ENCODE measurements at places on chromosomes 7 and 10. TPM values are rescaled to one million over a fixed set of nuclear protein-coding genes. Genes with fewer than 3 reads are reported as not detected.

GRCh38 chr10:5895365-5895764 is 5.3 kb downstream of the FBH1 start:
- no peaks in the 10 kb centered on the region for H3K36me3 ChIP-seq
- H3K4me3 ChIP-seq, result no peak overlapping the region
- peaks cover 29% of the 10 kb centered on the region for H3K4me1 ChIP-seq
- DNase-seq, result no peak

- H3K27ac ChIP-seq, result no peak overlapping the region
- H3K4me1 ChIP-seq, result peaks cover 6% of the 10 kb centered on the region
- H3K36me3 ChIP-seq, result no peaks in the 10 kb centered on the region
- DNase-seq, result peak; percentile 71
- H3K4me3 ChIP-seq, result no peak overlapping the region
- H3K27me3 ChIP-seq, result no peaks in the 10 kb centered on the region
Measured at GRCh38 chr10:88553116-88553752, 29.9 kb downstream of the RNLS start.

GRCh38 chr7:36562121-36562520 is 162.2 kb downstream of the AOAH start:
- no peak overlapping the region for H3K27ac ChIP-seq
- H3K4me1 ChIP-seq, result no peaks in the 10 kb centered on the region
- H3K27me3 ChIP-seq, result no peaks in the 10 kb centered on the region
- DNase-seq, result no peak
- no peak overlapping the region for H3K4me3 ChIP-seq

DNA sequence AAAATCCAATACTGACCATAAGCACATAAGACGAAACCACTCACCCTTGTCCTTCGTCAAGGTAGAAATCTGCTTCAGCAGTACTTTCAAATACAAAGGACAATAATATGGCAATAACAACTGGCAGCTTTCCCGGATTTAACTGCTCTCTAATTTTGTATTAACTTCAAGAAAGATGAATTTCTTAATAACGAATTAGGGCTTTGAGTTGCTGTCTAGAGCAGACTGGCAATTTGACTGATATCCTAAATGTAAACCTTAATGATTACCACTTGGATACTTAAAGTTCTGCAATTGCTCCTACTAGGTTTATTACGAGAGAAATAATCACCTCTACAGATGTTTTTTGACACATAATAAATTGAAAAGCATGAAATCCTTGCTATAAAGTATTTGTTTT is 418.7 kb downstream of the MAGI2 start:
- no peaks in the 10 kb centered on the region for H3K27me3 ChIP-seq
- no peak overlapping the region for H3K4me3 ChIP-seq
- H3K36me3 ChIP-seq, result no peaks in the 10 kb centered on the region

DNA sequence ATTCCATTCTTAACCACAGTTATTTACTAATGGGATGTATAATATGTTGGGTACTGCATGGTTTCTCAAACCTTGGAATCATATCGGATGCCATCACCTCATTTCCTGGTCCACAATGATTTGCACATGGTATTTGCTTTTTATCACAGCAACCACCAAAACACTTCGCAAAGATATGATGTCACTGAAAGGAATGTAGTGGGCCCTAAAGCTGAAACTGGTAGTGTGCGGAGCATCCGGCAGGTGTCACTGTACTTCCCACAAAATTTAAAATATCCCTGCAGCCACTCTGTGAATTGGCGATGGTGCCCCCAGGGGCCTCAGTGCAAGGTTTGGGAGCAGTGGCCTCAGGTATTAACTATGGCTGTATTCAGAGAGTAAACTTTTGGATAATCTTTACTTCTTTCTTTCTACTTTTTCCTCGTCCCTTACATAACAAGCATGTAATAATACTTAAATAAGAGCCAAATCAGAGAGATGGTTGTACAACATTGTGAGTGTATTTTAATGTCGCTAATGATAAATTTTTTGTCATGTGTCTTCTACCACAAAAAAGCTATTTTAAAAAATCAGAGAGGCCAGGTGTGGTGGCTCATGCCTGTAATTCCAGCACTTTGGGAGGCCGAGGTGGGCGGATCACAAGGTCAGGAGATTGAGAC is 66.2 kb downstream of the FAM241B start:
- no peak overlapping the region for H3K4me3 ChIP-seq
- no peak overlapping the region for H3K27ac ChIP-seq
- H3K4me1 ChIP-seq, result no peaks in the 10 kb centered on the region

DNA sequence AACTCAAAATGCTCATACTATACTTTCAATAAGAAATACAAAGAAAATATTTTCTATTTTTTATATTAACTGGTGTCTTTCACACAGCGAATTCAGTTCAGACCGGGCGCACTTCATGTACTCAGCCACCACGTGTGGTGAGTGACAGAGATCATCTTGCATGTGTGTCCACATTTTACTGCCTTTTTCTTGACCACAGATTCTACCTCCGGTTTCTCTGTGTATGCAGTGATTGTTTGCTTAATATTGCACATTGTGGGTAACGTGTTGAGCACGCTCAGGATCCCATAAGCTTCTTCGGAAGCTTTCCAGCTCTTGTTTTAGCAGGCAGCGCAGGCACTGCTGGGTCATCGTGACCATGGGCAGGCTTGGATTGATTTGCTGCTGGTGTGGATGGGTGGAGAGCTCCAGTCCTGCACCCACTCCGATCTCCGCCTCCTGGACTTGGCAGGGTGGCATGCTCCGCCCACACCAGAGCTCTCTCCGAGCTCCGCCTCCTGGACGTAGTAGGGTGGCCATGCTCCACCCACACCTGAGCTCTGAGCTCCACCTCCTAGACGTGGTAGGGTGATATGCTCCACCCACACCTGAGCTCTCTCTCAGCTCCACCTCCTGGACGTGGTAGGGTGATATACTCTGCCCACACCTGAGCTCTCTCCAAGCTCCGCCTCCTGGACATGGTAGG is 253.3 kb downstream of the DIP2C start:
- H3K36me3 ChIP-seq, result peaks cover 16% of the 10 kb centered on the region
- no peak overlapping the region for H3K27ac ChIP-seq
- no peaks in the 10 kb centered on the region for H3K4me1 ChIP-seq
- DNase-seq, result no peak
- no peak overlapping the region for H3K4me3 ChIP-seq

DNA sequence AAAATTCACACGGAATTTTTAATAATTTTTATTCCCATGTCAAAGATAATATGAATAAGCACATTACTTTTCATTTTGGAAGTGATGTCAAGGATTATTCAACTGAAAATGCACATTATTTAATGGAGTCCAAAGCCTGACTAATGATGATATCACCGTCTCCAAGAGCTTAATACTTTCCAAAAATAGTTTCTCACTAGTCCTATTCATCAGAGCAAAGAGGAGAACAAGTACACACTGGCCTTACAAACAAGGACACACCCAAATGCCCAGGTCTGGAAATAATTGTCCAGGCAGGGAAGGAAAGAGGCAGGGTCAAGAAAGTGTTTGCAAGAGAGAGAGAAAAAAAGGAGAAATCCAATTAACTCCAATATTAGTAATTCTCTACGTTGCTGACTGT is 216.8 kb upstream of the CCDC6 start:
- no peaks in the 10 kb centered on the region for H3K36me3 ChIP-seq
- H3K4me1 ChIP-seq, result peaks cover 29% of the 10 kb centered on the region
- peak; percentile 52 for DNase-seq
- no peak overlapping the region for H3K4me3 ChIP-seq
- peak overlapping the region; percentile 90 for H3K27ac ChIP-seq
- no peaks in the 10 kb centered on the region for H3K27me3 ChIP-seq

DNA sequence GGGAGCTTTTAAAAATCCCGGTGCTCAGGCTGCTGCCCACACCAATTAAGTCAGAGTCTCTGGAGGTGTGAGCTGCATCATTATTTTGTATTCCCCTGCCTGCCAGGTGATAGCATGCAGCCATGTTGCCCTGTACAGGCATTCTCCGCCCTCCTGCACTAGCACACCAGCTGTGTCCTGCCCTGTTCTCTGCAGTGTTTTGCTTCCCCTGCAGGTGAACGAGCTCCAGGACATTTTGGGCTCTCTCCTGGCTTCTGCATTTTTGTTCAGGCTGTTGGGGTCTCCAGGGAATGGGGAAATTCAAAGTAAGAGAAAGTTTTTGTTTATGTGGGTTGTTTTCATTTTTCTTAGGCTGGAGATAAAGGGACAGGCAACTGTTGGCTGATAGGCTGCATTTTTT is 271.0 kb upstream of the COBL start:
- H3K4me3 ChIP-seq, result no peak overlapping the region
- no peaks in the 10 kb centered on the region for H3K36me3 ChIP-seq
- no peaks in the 10 kb centered on the region for H3K27me3 ChIP-seq

DNA sequence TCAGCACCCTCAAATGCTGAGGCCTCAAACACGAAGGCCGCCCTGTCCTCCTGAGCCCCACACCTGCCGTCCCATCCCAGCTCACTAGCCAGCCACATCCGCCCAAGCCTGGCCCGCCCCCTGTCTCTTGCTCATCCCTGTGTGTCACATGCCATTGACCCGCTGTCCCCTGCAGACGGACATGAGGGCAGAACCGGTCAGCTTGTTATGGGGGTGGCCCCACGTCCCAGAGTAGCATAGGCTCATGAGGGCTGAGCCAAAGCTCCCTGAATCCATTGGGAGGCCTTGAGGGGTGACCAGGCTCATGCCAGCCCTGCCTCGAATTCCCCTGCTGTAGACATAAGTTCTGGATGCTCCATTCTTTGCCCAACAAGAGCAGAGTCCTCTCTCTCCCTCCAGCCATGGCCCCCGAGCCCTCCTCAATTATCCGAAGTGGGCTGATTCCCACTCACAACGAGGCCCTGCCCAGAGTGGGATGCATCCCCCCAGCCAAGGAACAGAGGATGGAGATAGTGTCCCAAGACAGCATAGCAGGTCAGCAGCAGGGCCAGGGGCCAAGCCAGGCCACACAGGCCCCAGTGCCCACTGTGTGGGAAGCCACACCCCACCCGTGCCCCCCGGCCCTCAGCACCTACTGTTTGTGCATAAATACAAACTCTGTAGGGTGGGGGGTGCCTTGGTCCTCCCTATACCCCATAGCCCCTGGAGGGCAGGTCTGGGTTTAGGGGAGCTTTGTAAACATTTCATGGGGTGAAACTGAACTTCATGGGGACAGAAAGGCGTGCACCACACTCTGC is 42.1 kb downstream of the EBF3 start:
- H3K27ac ChIP-seq, result no peak overlapping the region
- no peak overlapping the region for H3K4me3 ChIP-seq
- no peaks in the 10 kb centered on the region for H3K36me3 ChIP-seq
- DNase-seq, result no peak

GRCh38 chr10:17238445-17239291 is 10.6 kb downstream of the VIM start:
- H3K27me3 ChIP-seq, result peaks cover 11% of the 10 kb centered on the region
- no peak overlapping the region for H3K27ac ChIP-seq
- H3K36me3 ChIP-seq, result no peaks in the 10 kb centered on the region

- H3K36me3 ChIP-seq, result no peaks in the 10 kb centered on the region
- H3K27me3 ChIP-seq, result no peaks in the 10 kb centered on the region
- DNase-seq, result no peak
- H3K4me1 ChIP-seq, result no peaks in the 10 kb centered on the region
Measured at GRCh38 chr7:37275078-37275710, 173.5 kb downstream of the ELMO1 start.

- H3K36me3 ChIP-seq, result no peaks in the 10 kb centered on the region
- H3K27ac ChIP-seq, result no peak overlapping the region
- no peaks in the 10 kb centered on the region for H3K4me1 ChIP-seq
- H3K4me3 ChIP-seq, result no peak overlapping the region
Measured at GRCh38 chr10:71605263-71605962, 114.2 kb downstream of the C10orf105 start.

DNA sequence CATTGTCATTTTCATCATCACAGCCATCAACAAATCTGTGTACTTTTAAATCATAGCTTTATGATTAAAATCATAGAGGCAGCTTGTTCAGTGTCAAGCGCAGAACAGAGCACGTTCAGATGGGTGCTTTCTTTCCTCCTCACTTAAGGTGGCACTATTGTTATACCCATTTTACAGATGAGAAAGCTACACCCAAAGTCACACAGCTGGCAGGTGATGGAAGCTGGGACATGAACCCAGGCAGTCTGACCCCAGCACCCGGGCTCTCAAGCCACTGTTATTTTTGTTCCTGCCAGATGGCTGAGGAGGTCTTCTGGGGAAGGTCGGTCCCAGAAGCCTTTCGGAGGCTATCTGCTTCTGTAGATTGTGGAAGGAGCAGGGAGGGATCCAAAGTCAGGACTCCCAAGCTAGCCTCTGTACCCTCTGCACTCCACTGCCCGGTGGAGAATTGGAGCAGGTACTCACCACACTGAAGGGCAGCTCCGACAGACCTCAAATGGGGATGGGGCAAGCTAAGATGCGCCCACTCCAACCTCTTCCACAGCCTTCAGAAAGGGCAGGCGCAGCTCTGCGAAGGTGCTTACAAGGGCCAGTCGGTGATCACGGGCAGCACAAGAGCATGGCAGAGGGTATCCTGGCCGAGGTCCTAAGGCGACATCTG is 610 bp downstream of the AVPI1 start:
- H3K4me3 ChIP-seq, result peak overlapping the region; percentile 92
- H3K27ac ChIP-seq, result peak overlapping the region; percentile 79

DNA sequence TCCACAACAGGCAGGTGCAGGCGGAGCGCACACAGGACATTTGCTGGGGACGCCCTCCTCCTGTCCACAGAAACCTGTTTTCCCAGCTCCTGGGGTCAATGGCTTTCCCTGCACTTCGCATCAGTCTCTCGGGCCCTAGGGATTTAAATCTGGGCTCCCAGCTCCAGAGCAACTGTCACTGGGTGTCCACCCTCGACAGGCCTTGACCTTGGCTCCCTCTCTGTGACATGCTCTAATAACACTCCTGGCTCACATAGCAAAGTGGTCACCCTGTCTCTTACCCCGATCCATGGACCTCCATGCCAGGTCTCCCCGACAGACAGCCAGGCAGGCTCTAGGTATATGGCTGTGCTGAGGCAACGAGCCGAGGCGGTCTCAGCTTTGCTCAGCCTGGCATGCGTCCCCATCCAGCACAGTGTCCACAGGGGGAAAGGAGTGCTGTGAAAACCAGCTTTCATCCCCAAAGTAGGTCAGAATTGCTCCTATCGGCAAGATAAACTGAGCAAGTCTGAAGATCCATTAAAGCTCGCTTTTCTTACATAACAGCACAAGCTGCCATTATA is 195.6 kb downstream of the TNS3 start:
- H3K27me3 ChIP-seq, result no peaks in the 10 kb centered on the region
- DNase-seq, result no peak
- H3K4me1 ChIP-seq, result peaks cover 14% of the 10 kb centered on the region
- H3K4me3 ChIP-seq, result no peak overlapping the region

GRCh38 chr10:86062198-86062550 is 304.4 kb downstream of the GRID1 start:
- H3K27ac ChIP-seq, result no peak overlapping the region
- no peak for DNase-seq
- H3K4me1 ChIP-seq, result no peaks in the 10 kb centered on the region
- H3K36me3 ChIP-seq, result no peaks in the 10 kb centered on the region

- H3K36me3 ChIP-seq, result no peaks in the 10 kb centered on the region
- H3K27me3 ChIP-seq, result no peaks in the 10 kb centered on the region
- no peak overlapping the region for H3K4me3 ChIP-seq
- DNase-seq, result no peak
- no peaks in the 10 kb centered on the region for H3K4me1 ChIP-seq
Measured at GRCh38 chr7:14521183-14521582, 381.4 kb downstream of the DGKB start.

Gene HPS6
- total RNA-seq, result 21.8 TPM

Gene SMO
- 1.3 TPM for total RNA-seq

Gene ASB10
- 24.8 TPM for total RNA-seq

Gene LIPM
- not detected for total RNA-seq

Gene PSD
- not detected for total RNA-seq

Gene GPC2
- not detected for total RNA-seq

Gene CLCN1
- total RNA-seq, result 1.5 TPM

Gene CADPS2
- total RNA-seq, result 2.7 TPM

Gene PON1
- total RNA-seq, result not detected

Gene NPSR1
- total RNA-seq, result not detected

Gene FKBP6
- total RNA-seq, result not detected

Gene C10orf53
- not detected for total RNA-seq
